ENCODE measurements at places on chromosomes 16 and 17. TPM values are rescaled to one million over a fixed set of nuclear protein-coding genes. Genes with fewer than 3 reads are reported as not detected.
A peak's percentile ranks its signal among the peaks of the same experiment; 100 is the strongest.

- H3K4me3 ChIP-seq: no peak overlapping the region
- no peak overlapping the region for H3K27ac ChIP-seq
- no peaks in the 10 kb centered on the region for H3K36me3 ChIP-seq
- no peaks in the 10 kb centered on the region for H3K27me3 ChIP-seq
These were observed 11.5 kb upstream of the CEP112 start for GRCh38 chr17:66203274-66204015.

DNA sequence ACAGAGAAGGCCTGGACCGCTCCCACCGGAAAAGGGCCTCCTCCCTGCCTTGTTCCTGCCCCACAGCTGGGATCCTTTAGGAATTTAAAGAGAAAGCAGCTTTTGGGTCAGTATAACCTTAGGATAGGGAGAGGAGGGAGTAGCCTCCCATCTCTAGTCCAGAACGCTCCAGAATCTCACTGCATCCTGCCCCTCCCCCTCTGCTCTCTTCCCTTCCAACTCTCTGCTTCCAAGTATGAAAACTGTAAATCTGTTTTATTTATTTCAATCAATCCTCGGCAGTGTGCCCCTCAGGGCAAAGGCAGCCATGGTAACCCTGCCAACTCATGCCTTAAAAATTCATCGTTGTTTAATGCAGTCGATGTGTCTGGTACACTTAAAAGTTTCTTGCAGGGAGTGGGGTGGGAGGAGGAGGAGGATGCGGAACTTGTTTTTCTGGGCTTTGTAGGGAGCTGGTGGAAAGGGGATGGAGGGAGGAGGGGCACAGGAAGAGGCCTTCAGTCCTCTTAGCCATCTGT lies 21.2 kb upstream of the MTSS2 start:
- H3K36me3 ChIP-seq: no peaks in the 10 kb centered on the region
- no peak for DNase-seq
- H3K27me3 ChIP-seq: no peaks in the 10 kb centered on the region
- peaks cover 58% of the 10 kb centered on the region for H3K4me1 ChIP-seq
- H3K27ac ChIP-seq: no peak overlapping the region

GRCh38 chr17:8158267-8159031 lies 4.3 kb downstream of the VAMP2 start:
- H3K4me1 ChIP-seq: peaks cover 12% of the 10 kb centered on the region
- H3K27me3 ChIP-seq: no peaks in the 10 kb centered on the region
- no peak overlapping the region for H3K4me3 ChIP-seq
- peak; percentile 88 for DNase-seq
- peak overlapping the region; percentile 85 for H3K27ac ChIP-seq

GRCh38 chr17:11130367-11130766 lies 110.6 kb upstream of the SHISA6 start:
- H3K4me3 ChIP-seq: no peak overlapping the region
- H3K36me3 ChIP-seq: no peaks in the 10 kb centered on the region
- H3K4me1 ChIP-seq: no peaks in the 10 kb centered on the region
- no peaks in the 10 kb centered on the region for H3K27me3 ChIP-seq

GRCh38 chr17:19398301-19399181 lies 11.6 kb upstream of the MFAP4 start:
- peak; percentile 89 for DNase-seq
- no peak overlapping the region for H3K27ac ChIP-seq
- no peaks in the 10 kb centered on the region for H3K4me1 ChIP-seq
- no peaks in the 10 kb centered on the region for H3K36me3 ChIP-seq
- H3K4me3 ChIP-seq: no peak overlapping the region
- H3K27me3 ChIP-seq: no peaks in the 10 kb centered on the region

DNA sequence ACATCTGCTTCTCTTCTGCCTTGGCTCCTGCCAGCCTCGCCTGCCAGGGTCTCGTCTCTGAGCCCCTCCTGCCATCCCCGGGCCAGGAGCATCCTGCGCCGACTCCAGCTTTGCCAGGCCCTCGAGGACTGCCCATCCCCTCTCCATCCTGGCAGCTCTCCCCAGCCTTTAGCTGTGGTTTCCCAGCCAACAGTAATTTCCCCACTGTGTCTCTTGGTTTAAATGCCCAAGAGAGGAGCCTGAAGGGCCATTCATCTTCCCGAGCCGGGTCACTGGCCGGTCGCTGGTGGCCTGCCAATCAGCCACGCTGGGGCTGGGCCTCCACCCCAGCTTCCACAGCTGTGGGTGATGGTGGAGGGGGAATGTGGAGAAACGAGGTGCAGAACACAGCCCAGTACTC lies 47.8 kb downstream of the MRC2 start:
- peaks cover 3% of the 10 kb centered on the region for H3K4me1 ChIP-seq
- H3K36me3 ChIP-seq: peaks cover 16% of the 10 kb centered on the region
- H3K4me3 ChIP-seq: no peak overlapping the region

DNA sequence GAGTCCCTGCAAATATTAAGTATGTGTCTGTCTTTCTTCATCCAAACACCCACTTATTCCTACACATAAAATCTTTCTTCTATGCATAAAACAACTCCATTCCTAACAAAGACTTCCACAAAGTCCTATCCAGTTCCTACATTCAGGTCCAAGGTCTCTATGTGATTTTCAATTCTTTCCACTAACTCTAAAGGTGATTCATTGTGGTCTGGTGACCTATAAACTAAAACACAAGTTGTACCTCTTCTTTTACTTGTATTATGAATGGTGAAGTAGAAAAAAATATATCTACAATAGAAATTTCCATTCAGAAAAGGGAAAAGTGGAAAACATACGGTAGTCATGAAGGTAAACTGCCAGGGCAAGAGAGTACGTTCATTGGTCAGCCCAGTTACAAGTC lies 56.6 kb downstream of the USP32 start:
- no peak for DNase-seq
- no peak overlapping the region for H3K27ac ChIP-seq
- H3K4me1 ChIP-seq: peaks cover 5% of the 10 kb centered on the region
- H3K36me3 ChIP-seq: peaks cover 2% of the 10 kb centered on the region
- H3K4me3 ChIP-seq: no peak overlapping the region
- H3K27me3 ChIP-seq: no peaks in the 10 kb centered on the region

GRCh38 chr17:16273929-16274339 lies 56.9 kb downstream of the PIGL start:
- H3K27me3 ChIP-seq: no peaks in the 10 kb centered on the region
- DNase-seq: no peak
- peaks cover under 1% of the 10 kb centered on the region for H3K36me3 ChIP-seq
- no peak overlapping the region for H3K4me3 ChIP-seq

- peaks cover 82% of the 10 kb centered on the region for H3K4me1 ChIP-seq
- H3K36me3 ChIP-seq: no peaks in the 10 kb centered on the region
- H3K27me3 ChIP-seq: no peaks in the 10 kb centered on the region
These were observed 95.2 kb upstream of the CIBAR2 start for GRCh38 chr16:85207357-85207921.

GRCh38 chr16:72159386-72159785 lies 12.6 kb downstream of the PMFBP1 start:
- no peak overlapping the region for H3K4me3 ChIP-seq
- no peaks in the 10 kb centered on the region for H3K36me3 ChIP-seq
- no peak overlapping the region for H3K27ac ChIP-seq
- peaks cover 6% of the 10 kb centered on the region for H3K4me1 ChIP-seq
- no peak for DNase-seq

DNA sequence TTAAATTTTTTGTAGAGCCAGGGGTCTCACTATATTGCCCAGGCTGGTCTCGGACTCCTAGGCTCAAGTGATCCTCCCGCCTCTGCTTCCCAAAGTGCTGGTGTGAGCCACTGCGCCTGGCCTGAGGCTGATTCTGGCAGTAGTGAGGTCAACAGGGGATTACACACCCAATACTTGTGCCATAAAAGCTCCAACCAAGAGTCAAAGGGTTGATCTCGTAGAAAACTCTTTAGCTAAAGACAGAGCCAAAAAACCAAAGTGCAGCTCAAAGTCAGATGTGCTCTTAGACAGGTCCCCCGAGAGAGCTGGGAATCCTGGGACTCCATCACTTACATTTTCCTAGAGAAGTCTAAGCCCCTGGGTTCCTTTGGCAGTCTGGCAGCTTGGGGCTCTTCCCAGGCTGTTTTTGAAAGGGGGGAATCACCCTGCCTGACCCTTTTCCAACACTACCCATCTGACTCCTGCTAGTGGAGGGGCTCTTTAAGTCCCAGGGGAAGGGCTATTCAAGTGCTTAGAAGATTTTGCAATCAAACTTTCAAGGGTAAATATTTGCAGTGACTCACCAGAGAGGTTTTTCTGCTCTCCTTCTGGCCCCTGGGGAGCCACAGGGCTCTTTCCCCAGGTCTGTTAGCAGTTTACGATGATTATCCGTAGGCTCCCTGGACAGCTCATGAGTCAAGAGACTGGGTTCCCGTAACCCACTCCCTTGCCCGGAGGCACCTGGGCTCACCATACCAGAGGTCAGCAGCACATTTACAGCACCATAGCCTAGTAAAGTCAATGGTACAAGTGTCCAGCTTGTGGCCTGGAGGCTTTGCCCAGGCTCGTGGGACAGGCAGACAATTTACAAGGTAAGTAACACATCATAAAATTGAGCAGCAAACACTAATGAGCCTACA lies 408.7 kb downstream of the SLC39A11 start:
- no peak overlapping the region for H3K27ac ChIP-seq
- DNase-seq: peak; percentile 25
- no peaks in the 10 kb centered on the region for H3K36me3 ChIP-seq
- no peak overlapping the region for H3K4me3 ChIP-seq

DNA sequence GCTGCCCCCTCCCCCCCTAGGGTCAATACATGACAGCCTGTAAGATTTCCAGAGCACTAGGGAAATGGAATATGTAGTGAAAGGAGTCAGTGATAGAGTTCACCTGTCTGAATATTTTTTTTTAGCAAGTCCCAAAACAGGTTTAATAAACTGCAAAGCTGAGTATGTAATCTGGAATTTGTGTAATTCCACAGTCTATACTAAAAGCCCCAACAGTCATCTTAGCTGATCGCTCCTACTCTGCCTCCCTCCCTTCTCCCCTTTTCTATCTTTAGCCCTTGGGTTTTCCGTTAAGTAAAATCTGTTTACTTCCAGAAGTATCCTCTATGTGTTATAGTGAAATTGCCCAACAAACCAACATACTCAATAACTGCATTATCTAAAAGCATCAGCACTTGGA lies 3.5 kb downstream of the CDH13 start:
- no peak overlapping the region for H3K27ac ChIP-seq
- peaks cover 38% of the 10 kb centered on the region for H3K27me3 ChIP-seq
- H3K4me3 ChIP-seq: no peak overlapping the region

NECAB2 gene
- 0.57 TPM for total RNA-seq

KRT13 gene
- 11.6 TPM for total RNA-seq

TBC1D3L gene
- total RNA-seq: 11.7 TPM

CDH11 gene
- 157 TPM for total RNA-seq

HSPB9 gene
- 0.20 TPM for total RNA-seq

KRT36 gene
- not detected for total RNA-seq
